ENCODE measurements at places on chromosomes 13 and 19.

- no peak for DNase-seq
Observed at GRCh38 chr13:47004540-47004939, 107.7 kb upstream of the HTR2A start.

GRCh38 chr13:26253262-26253786 lies 605 bp upstream of the CDK8 start:
- no peak for DNase-seq

GRCh38 chr13:36088463-36088862 lies 42.7 kb downstream of the DCLK1 start:
- no peak for DNase-seq

DNA sequence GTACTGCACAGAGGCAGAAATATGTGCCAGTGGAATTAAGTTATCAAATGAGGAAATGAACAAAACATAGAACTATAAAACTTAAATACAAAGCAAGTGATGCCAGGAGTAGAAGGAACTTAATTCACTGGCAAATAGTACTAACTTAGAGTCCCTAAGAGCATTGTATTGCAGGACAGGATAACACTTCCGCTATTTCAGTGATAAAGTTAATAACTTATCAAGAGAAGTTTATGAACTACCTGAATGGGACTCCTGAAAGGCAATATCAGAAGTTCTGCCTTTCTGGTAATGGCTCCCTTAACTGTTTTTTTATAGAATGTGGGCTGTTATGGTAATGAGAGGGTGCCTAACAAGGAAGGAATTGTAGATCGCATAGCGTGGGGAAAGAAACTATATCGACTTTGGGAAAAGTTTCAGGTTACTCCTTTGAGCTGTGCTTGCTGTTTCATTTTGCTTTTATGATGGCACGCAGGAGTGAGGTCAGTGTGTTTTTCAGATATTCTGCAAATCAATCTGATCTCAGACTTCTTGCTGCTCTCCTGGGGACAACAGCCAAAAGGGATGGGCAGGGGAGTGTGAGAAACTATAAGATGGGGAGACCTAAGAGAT lies 95.3 kb upstream of the MLNR start:
- DNase-seq, result no peak

- DNase-seq, result no peak
Observed at GRCh38 chr13:89738072-89738471, 1609.4 kb upstream of the MIR17HG start.

DNA sequence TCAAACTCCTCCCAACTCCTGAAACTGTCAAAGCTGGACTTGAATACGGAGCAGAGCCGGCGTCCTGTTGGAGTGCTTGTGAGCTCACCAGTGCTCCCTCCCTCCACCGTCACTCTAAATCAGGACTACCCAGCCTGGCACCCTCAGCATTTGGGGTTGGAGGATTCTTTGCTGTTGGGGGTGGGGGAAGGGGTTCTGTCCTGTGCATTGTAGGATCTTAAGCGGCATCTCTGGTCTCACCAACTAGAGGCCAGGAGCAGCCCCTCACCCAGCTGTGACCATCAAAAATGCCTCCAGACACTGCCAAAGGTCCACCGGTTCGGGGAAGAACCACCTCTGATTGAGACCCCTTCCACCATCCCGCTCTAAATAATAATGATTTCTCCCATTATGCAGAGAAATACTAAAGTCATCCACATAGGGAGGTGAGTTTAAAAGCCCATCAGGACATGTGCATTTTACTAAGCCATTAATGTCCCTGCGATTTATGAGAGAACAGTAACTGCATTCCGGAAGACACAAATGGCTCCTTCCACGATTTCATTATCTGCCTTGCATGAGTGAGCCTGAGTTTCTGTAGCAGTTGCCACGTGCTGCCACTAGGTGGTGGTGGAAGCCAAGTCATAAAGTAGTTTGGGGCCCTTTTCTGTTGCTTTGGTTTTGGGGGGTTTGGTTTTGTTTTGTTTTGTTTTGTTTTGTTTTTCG lies 16.1 kb upstream of the USP29 start:
- DNase-seq, result peak; percentile 67

DNA sequence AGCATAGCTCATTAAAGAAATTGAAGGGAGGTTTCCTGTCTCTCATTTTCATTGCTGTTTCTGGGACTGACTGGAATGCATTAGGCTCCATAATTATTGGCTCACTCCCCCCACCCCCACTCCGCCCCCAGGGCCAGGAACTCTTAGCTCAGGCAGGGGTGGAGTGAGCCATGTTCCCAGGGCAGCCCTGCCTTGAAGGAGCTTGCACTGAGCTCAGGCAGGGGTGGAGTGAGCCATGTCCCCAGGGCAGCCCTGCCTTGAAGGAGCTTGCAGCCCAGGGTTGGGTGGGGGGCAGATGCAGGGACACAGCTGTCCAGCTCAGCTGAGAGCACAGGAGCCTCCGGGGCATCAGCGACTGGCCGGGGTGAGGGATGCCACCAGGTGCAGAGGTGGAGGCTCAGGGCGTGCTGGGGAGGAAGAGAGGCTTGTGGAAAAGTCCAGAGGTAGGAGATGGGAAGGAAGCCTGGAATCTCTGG lies 39.1 kb upstream of the TFDP1 start:
- no peak for DNase-seq

- DNase-seq, result no peak
Observed at GRCh38 chr19:55018216-55018615, 19.8 kb downstream of the GP6 start.

DNA sequence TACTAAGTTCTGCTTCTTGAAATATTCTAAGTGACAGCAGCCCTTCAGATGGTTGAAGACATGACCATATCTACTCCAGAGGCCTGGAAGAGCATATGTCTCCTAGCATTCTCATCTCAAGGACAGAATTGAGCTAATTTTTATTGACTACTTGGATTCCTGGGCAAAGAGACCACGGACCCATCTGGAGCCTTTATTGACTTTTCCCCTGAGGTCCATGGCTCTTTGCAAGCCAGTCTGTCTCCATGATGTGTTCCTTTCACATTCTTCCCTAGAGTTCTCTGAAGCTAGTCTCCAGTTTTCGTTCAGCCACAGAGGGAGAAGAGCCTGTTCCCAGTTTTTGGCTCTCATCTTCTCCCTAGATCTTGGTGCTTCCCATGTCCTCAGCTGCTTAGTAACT lies 202.7 kb downstream of the PCCA start:
- DNase-seq, result no peak

DNA sequence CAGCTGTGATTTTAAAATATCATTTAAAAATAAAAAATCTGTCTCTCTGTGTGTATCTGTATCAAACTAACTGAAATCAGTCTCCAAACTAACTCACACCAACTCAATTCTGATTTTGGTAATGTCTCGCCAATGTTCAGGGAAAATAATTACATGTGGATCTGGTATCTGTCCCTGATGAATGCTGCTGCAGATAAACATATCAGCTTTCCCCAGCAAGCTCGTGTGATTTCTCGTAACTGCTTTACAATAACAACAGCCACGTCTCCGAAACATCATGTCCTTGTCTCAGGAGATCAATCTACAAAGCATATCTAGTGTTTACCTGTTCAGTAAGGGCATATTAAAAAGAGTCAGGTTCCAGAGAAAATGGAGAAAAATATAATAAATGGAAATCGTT lies 129.0 kb downstream of the IRS2 start:
- DNase-seq, result no peak

DNA sequence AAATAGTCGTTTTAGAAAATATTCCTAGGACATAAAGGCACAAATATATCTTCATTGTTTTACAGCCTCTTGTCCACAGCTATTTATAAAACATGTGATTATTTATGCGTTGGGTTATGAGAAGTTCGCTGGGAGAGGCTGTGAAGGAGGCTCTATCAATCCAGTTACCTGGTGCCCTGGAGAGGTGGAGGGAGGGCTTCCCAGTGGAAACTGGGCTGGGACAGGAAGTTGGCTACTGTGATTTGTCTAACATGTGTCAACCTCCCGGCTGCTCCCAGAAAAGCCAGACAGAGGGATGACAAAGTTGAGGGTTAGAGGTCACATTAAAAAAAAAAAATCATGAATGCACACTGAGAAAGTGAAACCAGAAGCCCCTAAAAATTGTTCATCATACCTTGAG lies 346.5 kb downstream of the ZNF536 start:
- DNase-seq, result no peak

- DNase-seq, result no peak
Observed at GRCh38 chr19:35208121-35208520, 20.4 kb downstream of the FAM187B start.

- no peak for DNase-seq
Observed at GRCh38 chr19:29884466-29884865, 57.6 kb upstream of the URI1 start.

- DNase-seq, result no peak
Observed at GRCh38 chr19:3386447-3387234, 20.3 kb downstream of the NFIC start.

- DNase-seq, result no peak
Observed at GRCh38 chr19:41590936-41591335, 15.0 kb downstream of the CEACAM21 start.

- DNase-seq, result no peak
Observed at GRCh38 chr13:76892488-76892887, 6.3 kb upstream of the KCTD12 start.

DNA sequence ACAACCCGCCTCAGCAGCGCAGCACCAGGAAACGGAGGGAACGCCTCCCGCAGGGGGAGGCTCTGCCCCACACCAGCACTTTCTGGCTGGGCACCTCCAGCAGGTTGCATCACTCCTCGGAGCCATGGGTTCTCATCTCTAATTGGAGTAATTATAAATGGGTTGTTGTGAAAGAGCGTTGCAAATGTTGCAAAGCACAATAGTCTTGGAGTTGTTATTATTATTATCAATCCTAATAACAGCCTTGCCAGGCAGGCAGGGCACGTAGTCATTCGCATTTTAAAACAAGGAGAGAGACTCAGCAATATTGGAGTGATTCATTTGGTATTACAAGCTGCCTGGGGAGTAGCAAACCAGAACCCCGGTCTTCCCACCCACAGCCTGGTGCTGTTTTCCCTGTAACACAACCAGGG lies 108.6 kb upstream of the GJB6 start:
- DNase-seq, result no peak

- peak; percentile 38 for DNase-seq
Observed at GRCh38 chr19:42081584-42082203, 5.7 kb downstream of the ZNF574 start.

GRCh38 chr13:65889368-65889767 lies 1340.8 kb downstream of the PCDH9 start:
- no peak for DNase-seq

DNA sequence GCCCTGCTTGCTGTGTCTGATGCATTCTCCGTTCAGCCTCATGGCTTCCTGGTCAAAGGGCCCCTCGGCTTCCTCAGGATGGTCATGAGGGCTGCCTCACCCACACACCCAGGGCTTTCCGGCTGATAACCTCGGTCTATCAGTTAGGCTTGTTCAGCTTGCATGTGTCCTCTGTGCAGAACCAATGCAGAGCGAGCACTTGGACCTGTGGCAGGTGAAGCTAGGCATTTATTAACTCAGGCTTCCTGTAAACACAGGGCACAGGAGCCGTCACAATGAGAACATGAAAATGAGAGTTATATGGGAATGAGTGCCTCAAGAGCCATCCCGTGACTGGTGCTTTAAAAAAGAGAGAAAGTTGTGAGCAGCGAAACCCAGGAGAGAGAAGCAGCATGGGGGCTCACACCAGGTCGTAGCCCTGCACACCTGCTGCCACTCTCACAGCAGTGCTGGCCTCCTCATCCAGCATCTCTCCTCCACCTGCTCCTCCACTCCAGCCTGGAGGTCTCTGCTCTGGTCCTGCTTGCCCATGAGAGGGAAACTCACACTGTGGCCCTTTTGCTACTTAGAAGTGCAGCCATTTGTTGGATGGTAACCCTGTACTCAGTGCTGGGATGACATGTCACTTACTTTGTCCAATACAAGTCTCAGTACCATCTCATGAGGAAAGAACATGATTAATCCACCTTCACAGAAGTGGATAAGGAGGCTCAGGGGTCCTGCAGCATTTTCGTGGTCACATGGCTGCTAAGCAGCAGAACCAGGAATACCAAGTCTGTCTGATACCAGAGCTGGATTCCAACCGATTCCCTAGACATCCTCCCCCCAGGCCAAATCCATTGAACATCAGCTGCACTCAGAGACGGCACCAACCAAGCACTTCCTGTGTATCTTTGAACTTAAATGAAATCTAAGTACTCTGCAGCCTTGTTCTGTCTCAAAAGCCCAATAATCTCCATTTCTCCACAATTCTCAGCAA lies 50.5 kb upstream of the IRS2 start:
- no peak for DNase-seq

DNA sequence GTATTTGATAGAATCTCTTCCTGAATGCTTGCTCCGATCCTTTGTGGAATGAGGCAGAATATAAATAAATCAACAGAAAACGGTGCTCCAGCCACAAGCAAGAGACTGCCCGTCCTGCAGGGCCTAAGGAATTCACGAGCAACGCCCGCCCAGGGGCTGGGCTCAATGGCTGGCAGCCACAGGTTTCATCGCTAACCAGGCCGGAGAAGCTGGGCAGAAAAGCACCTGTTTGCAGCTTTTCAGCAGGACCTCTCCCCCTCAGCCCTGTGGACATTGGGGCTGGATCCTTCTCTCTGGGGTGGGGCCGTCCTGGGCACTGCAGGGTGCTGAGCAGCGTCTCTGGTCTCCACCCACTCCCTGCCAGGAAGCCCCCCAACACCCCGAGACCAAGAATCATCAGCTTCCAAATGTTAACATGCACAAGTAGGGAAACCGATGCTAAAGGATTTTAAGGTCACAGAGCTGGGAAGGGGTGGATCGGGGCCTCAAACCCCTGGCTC lies 102.5 kb downstream of the GADD45B start:
- DNase-seq, result no peak

- no peak for DNase-seq
Observed at GRCh38 chr13:90498096-90498495, 849.4 kb upstream of the MIR17HG start.

DNA sequence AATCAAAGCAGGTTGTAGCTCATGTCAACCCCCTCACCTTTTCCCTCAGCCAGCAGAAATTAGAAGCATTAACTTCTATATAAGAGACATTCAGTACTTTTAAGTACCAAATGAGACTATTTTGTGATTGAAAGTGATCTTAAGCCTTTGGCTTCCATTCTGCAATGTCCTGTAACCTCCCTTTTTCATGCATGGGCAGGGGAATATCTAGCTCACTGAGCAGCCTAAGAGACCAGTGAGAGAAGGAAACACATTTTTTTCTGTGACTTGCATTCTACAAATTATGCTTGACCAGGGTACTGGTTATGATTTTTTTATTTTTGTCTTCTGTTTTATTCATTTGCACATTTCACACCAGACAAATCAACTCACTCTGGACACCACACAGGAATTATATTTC lies 369.6 kb downstream of the KCTD12 start:
- DNase-seq, result no peak

DNA sequence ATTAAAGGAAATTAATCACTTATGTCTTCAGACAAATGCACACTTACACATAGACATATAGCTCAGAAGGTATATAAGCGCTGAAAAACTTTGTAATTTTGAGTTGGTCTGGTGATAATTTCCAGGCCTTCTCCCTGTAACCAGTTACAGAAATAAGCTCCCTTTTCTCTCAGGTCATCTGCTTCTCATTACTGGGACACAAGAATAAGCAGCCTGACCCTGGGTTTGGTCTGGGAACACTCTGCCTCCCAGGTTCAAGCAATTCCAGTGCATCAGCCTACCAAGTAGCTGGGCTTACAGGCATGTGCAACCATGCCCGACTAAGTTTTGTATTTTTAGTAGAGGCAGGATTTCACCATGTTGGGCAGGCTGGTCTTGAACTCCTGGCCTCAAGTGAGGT lies 274.5 kb downstream of the LMO7 start:
- DNase-seq, result no peak

GRCh38 chr19:1672769-1673644 lies 20.6 kb upstream of the TCF3 start:
- no peak for DNase-seq

- DNase-seq, result peak; percentile 38
Observed at GRCh38 chr19:34847393-34847792, 74.4 kb upstream of the ZNF599 start.

- DNase-seq, result no peak
Observed at GRCh38 chr13:30181888-30182651, 125.3 kb downstream of the KATNAL1 start.
